AML-193 (cell line): ENCODE measurements at places on chromosomes 5 and 9.

DNA sequence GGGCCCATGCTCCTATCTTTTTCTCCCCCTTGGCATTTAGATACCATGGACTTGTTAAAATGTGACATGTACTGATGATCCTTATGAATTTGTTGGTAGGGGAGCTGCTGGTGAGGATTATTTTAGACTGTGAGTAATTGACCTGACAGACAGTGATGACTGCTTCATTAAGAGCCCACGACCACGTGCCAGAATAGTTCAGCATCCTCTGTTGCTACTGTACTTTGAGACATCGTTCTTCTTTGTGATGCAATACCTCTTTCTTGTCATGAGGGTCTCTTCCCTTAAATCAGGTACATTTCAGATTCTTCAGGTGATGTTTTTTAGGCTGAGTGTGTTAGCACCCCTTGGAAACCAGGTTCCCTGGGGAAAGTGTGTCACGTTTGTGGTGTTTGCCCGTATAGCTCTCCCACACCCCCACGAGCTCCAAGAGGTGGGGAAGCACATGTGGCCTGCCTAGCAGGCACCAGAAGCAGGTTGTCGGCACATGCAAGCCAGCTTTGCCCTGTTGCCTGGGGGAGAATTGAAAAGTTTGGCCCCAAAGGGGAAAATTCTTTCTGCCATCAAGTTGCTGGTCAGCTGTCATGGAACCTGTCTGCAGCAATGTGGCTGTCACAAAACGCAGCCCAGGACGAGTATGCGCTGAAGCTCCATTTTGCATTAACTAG is 25.1 kb downstream of the QRFP start:
- no peak for DNase-seq

- peak; percentile 84 for DNase-seq
These were observed 709 bp upstream of the GAPT start for GRCh38 chr5:58490402-58491050.

DNA sequence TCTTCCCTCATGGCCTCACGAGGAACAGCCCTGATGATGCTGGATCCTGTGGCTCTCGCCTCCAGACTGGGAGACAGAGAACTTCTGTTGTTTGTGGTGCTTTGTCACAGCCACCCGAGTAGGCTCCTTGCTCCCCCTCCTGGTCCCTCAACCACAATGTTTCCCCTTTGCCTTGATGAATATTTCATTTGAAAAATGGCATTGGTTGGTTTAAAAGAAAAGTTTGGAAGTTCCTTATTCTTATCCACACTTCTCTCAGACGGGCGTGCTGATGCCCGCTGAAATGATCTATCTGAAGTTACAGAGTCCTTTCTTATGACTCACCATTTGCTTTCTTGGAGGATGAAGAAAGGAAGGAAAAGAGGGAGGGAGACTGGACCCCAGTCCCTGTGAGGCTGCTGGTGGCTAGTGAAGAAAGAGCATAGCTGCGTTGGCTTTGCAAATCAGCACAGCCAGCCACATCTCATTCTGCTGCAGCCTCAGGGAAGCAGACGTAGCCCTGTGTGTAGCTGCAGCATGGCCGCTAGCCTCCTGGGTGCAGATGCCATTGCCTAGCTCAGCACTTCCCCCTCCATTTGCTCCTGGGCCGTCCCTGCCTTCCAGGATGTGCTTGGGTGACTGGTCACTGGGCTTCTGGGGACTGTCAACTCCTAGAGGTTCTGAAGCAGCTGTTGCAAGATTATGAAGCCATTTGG is 185.9 kb downstream of the ERCC6L2 start:
- DNase-seq = no peak

DNA sequence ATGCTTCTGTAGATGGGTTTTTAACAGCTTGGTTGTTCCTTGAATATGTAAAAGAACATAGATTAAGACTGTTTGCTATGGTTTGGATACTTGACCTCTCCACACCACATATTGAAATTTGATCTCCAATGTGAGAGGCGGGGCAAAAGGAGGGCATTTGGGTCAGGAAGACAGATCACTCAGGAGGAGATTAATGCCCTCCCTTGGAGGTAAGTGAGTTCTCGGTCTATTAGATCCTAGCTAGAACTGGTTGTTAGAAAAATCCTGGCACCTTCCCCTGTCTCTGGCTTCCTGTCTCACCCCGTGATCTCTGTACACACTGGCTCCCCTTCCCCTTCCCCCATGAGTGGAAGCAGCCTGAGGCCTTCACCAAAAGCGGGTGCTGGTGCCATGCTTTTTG is 281.1 kb upstream of the ANKRD55 start:
- DNase-seq = no peak

GRCh38 chr5:122022966-122023365 is 55.1 kb downstream of the LOX start:
- DNase-seq = no peak

DNA sequence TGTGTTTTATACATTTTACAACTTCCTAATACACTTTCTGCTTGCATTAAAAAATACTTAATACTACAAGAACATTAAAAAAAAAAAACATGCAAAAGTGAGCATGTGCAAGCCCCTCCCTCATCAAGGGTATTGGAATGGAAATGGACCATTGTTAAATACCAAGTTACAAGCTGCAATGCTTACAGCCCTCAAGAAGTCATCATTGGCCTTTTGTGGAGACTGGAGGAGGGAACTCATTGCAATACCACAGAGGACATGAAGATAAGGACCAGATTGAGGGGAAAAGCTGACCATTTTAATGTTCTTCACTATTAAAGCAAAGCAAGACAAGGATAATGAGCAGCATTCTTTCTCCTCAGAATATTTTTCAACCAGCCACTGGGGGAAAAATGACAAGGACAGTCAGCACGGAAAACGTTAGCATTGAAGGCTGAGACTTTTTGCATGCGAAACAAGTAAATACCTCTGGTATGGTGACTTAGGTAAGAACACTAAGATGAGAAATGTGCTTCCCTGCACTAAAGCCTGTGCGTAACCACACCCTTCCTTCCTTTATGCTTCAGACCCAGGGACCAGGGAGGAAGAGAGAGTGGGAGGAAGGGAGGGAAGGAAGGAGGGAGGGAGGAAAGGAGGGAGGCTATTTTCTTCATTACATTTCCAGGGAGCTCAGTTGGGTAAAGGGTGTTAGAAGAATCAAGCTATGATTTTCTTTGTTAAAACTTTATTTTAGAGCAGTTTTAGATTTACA is 141.1 kb upstream of the RAPGEF1 start:
- no peak for DNase-seq

DNA sequence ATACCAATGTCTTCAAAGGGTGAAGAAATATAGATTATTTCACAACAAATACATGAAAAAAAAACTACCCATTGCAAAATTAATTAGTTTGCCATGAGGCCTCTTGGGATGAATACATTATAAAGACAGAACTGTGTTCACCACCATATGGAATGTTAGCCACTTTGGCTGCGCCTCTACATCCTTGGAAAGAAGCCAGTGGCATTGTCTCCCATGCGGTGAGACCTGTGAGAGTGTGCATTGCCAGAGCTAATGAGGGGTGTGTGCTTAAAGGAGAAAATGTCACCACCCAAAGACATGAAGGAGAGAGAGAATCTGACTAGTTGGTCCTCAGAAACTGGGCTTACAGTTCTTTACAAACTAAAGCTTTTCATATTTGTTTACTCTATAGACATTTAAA is 110.6 kb downstream of the PLPPR1 start:
- DNase-seq = no peak

DNA sequence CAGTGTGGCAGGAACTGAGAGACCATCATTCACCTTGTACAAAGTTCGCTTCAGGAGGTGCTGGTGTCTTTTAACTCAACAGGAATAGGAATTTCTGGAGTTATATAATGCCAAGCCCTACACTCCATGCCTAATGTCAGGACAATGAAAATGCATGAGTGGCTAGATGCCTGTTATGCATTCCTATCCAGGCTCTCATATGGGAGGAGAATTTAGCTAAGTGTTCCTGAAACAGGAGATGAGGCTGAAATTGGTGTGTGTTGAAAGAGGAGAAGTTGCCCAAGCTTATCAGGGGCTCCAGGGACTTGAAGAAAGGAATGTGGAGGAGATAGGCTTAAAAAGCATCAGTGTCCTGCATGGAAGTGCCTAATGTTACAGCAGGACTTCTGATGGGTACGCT is 26.8 kb upstream of the PRUNE2 start:
- no peak for DNase-seq

GRCh38 chr9:87585123-87585855 is 87.6 kb downstream of the DAPK1 start:
- DNase-seq = no peak

GRCh38 chr5:88452820-88453219 is 184.2 kb upstream of the TMEM161B start:
- no peak for DNase-seq

- no peak for DNase-seq
These were observed 44.7 kb upstream of the OTP start for GRCh38 chr5:77683171-77683732.

- no peak for DNase-seq
These were observed 143.7 kb downstream of the TRIO start for GRCh38 chr5:14286574-14287421.

DNA sequence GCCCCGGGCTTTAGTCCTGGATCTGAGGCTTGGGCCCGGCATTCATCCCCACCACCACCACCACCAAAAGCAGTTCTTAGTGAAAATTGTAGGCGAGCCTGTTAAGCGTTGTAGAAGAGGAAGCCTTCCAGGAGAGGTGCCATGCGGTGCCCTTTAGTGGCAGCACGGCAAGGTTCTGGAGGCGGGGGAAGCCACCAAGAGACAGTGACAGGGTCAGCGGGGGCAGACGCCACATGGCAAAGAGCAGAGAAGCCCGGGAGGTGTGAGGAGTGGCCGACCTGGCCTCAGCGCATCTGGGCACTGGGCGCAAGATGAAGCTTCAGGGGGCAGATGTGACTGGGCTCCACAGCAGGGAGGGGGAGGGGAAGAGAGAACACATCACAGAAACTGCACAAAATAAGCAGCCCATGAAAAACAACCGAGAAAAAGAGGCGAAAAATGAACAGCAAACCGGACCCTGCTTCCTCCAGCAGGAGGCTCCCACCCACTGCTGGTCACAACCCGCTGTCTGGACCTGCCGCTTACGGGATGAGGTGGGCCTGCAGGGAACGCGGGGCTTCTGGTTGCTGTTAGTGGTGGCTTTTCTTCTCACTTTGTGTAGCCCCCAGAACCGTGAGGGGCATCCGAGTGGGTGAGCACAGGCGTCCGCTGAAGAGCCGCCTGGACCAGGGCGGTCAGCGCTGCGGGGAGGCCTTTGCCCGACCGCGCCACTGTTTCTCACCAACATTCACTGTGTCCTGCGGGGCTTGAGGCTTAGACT is 4.3 kb downstream of the LRRC14B start:
- DNase-seq = no peak

DNA sequence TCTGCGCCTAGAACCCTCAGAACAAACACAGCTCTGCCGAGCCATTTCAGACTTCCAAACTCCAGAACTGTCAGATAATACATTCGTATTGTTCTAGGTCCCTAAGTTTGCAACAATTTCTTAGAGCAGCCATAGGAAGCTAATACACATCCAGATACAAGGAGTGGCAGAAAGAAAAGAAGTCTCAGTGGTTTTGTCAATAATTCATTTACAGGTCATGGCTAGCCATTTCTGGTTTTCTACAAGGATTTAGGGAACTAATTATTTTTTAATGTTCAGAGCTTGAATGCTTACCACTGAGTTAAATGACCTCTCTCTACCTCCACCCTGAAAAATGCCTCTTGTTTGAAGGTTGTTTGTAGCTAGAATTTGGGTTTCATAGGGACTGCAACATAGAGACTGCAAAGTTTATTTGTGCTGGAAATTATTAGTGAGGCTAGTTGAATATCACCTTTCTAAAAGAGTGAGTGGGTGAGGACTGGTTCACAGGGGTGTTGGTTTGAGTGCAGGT is 15.5 kb upstream of the ERMP1 start:
- DNase-seq = no peak

DNA sequence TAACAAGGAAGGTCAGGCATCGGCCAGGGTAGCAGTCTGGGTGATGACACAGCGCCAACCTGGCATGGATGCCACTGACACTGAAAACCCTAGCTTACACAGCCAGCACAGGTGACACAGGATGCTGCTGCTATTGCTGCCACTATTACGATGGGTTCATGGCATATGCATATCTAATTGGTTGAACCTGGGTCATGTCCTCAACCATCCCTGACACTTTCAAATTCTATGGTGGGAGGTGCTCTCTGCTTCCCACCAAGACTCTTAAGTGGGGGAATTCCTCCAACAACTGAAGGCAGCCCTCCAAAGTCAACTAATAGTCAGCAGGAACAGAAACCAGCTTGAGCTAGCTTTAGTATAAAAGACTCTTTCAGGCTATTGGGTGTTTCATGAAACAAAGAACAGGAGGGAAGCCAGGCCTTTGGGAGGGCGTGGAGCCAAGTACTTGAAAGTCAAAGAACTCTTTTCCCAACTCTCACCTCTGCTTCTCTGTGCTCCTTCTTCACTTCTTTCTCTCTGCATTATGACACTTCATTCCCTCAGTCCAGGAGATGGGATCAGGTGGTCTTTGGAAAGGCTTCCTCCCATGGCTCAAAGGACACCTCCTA is 21.3 kb downstream of the PTTG1 start:
- DNase-seq = no peak

DNA sequence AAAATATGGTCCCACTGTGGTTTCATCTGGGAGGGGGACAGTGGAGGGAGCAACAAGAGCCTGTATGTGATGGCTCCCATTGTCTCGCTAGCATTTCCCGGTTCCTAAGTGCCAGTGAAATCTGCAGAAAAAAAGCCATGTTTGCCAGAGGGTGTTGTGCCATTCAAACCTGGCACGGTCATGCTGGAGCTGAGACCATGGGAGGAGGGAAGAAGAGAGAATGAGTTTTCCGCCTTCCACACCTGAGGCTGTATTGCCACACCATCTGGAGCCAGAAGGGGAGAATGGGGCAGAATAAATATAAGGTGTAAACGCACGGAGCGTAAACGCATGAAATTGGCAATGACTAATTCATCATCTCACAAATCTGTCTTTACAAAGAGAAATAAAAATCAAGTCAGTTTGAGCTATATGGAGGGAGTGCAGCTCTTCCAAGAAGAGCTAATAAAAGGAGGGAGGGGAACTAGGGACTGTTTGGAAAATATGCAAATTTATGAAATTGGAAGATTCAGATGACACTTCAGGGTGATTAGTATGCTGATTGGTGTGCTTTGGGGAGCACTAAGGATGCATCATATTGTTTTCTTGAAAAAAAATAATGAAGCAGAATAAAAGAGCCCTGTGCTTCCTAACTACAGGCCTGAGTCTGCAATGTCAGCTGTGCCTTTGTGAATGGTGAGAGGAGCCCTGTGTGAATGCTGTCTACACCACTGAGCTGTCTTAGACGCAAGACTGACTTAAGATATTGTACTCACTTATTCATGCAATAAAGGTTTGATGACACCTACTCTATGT is 237.9 kb downstream of the NSG2 start:
- DNase-seq = no peak
